ENCODE measurements at places on chromosomes 16 and 17. TPM values are rescaled to one million over a fixed set of nuclear protein-coding genes. Genes with fewer than 3 reads are reported as not detected.

GRCh38 chr16:50534091-50534490 lies 14.1 kb upstream of the NKD1 start:
- no peak for DNase-seq
- no peak overlapping the region for H3K27ac ChIP-seq
- peaks cover 13% of the 10 kb centered on the region for H3K27me3 ChIP-seq
- no peak overlapping the region for H3K4me3 ChIP-seq
- no peaks in the 10 kb centered on the region for H3K36me3 ChIP-seq
- H3K4me1 ChIP-seq: no peaks in the 10 kb centered on the region

- no peak overlapping the region for H3K4me3 ChIP-seq
- H3K4me1 ChIP-seq: peaks cover 11% of the 10 kb centered on the region
- H3K27me3 ChIP-seq: no peaks in the 10 kb centered on the region
- H3K36me3 ChIP-seq: peaks cover 16% of the 10 kb centered on the region
- no peak overlapping the region for H3K27ac ChIP-seq
- DNase-seq: peak; percentile 73
These were observed 28.1 kb upstream of the LGALS9 start for GRCh38 chr17:27602721-27603420.

GRCh38 chr17:32488604-32489180 lies 1.9 kb downstream of the CDK5R1 start:
- no peaks in the 10 kb centered on the region for H3K27me3 ChIP-seq
- peaks cover 35% of the 10 kb centered on the region for H3K36me3 ChIP-seq
- DNase-seq: no peak
- no peak overlapping the region for H3K27ac ChIP-seq
- H3K4me1 ChIP-seq: peaks cover 58% of the 10 kb centered on the region

The CSH2 gene
- not detected for total RNA-seq

DNA sequence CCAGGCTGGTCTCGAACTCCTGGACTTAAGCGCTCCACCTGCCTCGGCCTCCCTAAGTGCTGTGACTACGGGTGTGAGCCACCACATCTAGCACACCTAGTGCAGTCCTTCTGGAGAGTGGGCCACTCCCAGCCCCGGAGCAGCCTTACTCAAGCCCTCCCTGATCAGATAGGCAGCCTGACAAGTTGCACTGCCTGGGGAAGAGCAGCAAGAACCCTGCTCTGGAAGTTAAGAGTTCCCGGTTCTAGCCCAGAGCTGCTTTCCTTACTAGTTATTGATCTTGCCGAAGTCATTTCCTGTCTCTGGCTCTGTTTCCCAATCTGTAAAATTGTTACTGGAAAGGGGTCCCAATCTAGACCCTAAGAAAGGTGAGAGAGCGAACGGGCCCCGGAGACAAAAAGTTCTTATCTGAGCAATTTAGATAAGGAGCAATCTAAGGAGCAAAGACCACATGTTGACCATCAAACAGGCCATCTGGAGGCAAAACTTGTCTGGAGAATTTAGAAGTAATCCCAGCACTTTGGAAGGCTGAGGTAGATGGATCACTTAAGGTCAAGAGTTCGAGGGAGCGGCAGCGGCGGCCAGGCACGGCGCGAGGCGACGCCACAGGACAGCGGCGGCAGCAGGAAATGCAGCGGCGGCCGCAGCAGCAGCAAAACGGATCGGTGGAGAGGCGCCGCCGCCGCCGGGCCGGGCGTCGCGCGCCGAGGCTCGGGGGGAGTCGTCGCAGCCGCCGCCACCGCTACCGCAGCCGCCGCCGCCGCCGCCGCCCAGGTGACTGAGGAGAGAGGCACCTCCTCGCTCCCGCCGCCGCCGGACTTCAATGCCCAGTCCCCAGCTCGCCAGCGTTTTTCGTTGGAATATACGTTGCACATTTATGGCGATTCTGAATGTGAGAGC lies 4.3 kb upstream of the NAGLU start:
- H3K4me3 ChIP-seq: peak overlapping the region; percentile 62
- no peaks in the 10 kb centered on the region for H3K36me3 ChIP-seq
- DNase-seq: peak; percentile 56
- H3K4me1 ChIP-seq: peaks cover 34% of the 10 kb centered on the region
- peaks cover 17% of the 10 kb centered on the region for H3K27me3 ChIP-seq
- no peak overlapping the region for H3K27ac ChIP-seq

The FNDC8 gene
- total RNA-seq: not detected

Data from activated CD4-positive, alpha-beta memory T cell treated with anti-CD3 and anti-CD28 coated beads, Interleukin-2, amount 10 ng/mL, durations not matched to agents 7 days and 5 days (primary cell).